ENCODE measurements at places on chromosomes 3 and 15.
A peak's percentile ranks its signal among the peaks of the same experiment; 100 is the strongest.

- DNase-seq, result no peak
Measured at GRCh38 chr3:102081572-102082289, 232.4 kb downstream of the NFKBIZ start.

- DNase-seq, result no peak
Measured at GRCh38 chr3:21955406-21955805, 204.4 kb upstream of the ZNF385D start.

GRCh38 chr15:70099967-70100473, 2.3 kb upstream of the TLE3 start:
- no peak for DNase-seq

GRCh38 chr3:39090922-39091321, 16.5 kb downstream of the GORASP1 start:
- peak; percentile 14 for DNase-seq

GRCh38 chr3:66991459-66991858, 6.6 kb upstream of the KBTBD8 start:
- DNase-seq, result peak; percentile 53

DNA sequence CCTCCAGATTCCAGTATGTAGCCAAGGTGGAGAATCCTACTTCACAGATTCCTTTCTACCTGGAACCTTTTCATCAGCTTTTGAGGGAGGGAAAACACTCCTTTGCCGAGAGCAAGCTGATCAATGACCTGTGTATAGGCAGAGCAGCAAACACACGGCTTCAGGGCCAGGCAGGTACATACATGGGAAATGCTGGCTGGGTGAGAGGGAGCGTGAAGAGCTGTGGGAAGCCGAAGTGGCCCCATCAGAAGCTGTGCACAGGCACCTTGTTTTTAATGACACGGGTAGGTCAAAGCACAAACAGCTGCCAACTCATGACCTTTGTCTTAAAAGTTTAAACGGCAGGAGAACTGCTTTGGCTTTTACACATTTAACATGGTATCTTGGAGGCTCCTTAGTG, 25.3 kb downstream of the STARD5 start:
- no peak for DNase-seq

GRCh38 chr15:41597787-41598186, 38.8 kb downstream of the TYRO3 start:
- DNase-seq, result no peak

- DNase-seq, result peak; percentile 98
Measured at GRCh38 chr3:141368062-141368924, at the start of gene ZBTB38. ZBTB38 (plus strand) TSS chr3:141368504; CDS start chr3:141442389, 73,885 bp downstream.

GRCh38 chr3:73525591-73525990, 99.2 kb downstream of the PDZRN3 start:
- DNase-seq, result no peak

DNA sequence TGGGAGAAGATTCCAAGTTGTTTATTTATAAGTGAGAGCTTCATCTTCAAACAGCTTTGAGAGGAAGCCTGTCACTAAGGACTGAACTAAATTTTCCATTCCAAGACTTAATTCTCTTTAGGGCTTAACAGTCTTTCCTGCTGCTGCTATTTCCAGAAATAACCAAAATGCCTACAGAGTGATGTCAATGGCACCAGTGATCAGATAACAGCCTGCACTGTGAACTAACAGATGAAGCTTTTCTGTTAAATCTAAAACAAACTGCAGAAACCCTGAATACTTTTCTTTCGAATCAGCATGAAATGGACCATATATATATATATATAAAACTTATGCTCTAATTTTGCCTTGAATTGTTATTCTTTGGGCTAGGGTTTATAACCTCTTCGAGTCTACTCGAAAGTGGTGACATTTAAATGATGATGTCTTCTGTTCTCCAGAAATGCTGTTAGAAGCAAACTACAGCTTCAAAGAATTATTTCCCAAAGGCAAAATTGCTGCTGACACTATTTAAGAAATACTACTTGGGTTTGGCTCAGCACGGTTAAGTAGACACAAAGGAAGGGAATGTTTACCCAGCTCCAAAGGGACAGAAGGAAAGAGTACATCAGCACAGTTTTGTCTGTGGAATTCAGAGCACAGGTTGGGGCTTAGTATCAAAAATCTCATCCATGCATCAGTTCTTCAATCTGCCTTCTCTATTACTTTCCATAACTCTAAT, 238.5 kb upstream of the LRRN1 start:
- DNase-seq, result peak; percentile 65

DNA sequence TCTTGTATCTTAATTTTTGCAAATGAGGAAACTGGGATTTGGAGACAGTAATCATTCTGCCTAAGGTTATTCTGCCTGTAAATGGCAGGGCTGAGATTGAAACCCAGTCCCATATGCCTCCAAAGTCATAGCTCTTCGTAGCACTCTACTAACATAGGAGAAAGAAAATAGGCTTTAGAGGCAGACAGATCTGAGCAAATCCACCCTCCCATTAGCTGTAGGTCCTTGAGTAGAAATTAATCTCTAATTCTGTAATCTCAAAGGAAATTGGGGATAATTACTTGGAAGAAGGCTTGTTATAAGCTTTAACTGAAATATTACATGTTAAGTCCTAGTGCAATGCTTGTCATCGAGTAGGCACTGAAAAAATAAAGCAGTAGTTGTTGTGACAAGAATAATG, 252.1 kb upstream of the PEX5L start:
- no peak for DNase-seq

- no peak for DNase-seq
Measured at GRCh38 chr3:5698851-5699250, 511.3 kb downstream of the EDEM1 start.

- DNase-seq, result no peak
Measured at GRCh38 chr3:7205962-7206361, 345.0 kb downstream of the GRM7 start.

GRCh38 chr3:104396974-104397669, 969.6 kb upstream of the ALCAM start:
- DNase-seq, result peak; percentile 16

DNA sequence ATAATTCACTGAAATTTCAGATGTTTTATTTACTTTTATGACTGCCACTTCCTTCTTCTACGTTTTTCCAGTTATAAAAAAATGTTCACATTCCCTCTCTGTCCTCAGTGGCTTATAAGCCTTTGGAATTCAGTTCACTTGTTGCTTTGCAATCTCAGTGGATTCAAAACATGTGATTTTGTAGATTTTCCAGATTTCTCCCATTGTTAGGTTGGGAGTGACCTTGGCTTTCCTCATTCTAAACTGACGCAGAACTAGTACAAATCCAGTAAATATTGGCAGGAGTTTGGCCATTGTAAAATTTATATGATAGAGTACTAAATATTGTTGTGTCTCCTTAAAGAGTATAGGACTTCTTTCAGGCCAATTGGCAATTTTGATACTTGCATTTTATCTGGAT, 812.3 kb upstream of the ROBO1 start:
- DNase-seq, result no peak

GRCh38 chr15:60076045-60076444, 71.9 kb downstream of the FOXB1 start:
- DNase-seq, result no peak

GRCh38 chr3:53501178-53501577, 6.8 kb downstream of the CACNA1D start:
- no peak for DNase-seq

DNA sequence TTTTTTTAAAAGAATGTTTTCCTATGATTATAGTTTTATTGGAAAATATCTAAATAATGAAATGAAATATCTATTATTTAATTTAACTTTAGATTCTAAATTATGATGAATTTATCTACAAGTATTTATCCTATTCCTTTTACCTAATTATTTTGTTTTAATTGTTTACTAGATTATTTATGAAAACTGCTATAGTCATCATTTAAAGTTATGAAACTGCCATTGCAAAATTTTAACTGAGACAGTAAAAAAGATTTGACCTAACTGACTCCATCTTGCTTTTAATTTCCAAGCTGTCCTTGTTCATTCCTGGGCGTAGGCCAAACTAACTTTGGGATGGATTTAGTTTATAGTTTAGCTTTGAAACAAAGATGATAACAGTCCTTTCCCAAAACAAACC, 25.9 kb upstream of the FAM3D start:
- DNase-seq, result no peak

DNA sequence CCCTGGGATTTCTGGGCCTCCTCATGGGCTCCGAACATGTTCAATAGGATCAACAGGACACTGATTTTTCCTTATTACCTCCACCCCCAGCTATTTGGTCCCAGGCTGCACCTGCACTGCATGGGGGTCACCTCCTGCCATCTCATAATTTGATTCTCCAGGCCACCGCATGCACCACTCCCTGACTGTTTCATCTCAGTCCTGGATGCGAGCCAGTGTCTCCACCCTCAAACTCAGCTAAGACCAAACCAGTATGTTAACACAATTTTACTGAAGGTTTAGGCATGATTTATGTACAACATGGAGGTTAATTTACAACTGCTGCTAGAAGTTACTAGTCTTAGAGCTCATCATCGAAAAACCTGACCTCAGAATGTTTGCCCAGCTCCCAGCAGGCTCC, 249.5 kb downstream of the UACA start:
- no peak for DNase-seq

DNA sequence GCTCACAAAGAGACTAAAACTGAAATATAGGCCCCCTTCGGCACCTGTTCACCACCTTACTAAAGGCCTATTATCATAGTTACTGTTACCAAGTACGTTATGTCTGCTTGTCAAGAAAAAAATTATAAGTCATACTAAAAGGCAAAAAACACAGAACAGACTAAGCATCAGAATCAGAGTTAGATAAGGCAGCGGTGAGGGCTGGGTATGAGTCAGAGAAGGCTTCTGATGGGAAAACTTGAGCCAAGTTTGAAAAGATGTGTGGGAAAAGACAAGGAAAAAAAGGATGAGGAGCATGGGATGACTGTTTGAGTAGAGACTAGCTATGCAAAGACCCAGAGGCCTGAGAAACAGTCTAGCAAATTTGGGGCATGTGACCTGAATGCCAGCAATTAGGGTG, 387.2 kb upstream of the SGO1 start:
- DNase-seq, result peak; percentile 91

DNA sequence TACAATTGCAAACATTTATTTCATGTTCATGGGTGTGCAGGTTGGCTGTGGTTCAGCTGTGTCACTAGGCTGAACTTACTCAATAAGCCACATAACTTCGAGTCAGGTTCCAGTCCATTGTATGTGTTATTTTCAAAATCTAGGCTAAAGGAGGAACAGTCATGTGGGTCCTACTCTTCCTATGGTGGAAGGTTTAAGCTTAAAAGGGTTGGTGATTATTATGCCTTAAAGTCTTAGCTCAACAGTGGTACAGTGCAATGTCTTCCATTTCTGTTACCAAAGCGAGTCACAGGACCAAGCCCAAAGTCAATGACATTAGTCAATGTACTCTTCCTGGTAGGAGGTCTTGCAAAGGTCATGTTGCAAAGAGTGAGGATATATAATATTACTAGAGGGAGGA, 78.2 kb downstream of the ATG7 start:
- peak; percentile 37 for DNase-seq

- no peak for DNase-seq
Measured at GRCh38 chr3:62415312-62415801, 42.0 kb upstream of the FEZF2 start.

GRCh38 chr3:127733781-127734180, 61.0 kb downstream of the ABTB1 start:
- no peak for DNase-seq

- no peak for DNase-seq
Measured at GRCh38 chr15:68992696-68993095, 21.8 kb upstream of the NOX5 start.

DNA sequence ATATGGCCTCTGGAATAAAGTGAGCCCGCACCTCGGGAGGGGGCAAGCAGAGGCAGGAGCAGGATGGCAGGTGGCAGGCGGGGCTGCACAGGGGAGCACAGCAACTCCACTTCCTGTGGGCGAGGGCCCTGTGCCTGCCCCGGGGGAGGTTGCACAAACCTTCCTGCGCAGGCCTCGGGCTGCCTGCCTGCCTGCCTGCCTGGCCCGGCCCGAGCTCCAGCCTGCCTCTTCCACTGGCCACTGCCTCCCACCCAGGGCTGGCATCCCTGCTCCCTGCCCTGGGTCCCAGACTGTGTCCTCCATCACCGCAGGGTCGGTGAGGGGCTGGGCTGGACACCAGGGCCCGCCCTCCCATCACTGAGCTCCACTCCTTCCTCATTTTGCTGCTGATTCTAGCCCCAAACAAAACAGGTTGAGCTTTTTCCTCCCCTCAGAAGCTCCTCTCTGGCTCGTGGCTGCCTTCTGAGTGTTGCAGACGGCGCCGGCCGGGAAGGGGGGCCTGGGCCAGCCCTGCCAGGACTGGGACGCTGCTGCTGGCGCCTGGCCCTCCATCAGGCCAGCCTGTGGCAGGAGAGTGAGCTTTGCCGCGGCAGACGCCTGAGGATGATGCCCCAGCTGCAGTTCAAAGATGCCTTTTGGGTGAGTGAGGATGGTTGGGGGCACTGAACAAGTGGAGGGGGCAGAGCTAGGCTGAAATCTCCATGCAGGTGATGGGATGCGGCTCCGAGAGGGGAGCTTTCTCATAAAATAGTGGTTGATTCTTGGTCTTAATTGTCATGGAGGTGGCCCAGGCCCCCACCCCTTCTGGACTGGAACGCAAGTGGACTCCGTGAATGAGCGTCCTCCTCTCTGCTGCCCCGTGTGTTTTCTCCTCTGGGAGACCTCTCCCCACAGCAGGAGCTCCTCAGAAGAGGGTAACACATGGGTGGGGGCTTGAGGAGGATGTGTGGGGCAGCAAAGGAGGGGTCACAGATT, at the start of gene PSTPIP1:
TSS of gene PSTPIP1 (plus strand) at position 156 of the 975 bp plus-strand sequence. CDS start at position 604, 448 bp downstream.
- DNase-seq, result no peak

DNA sequence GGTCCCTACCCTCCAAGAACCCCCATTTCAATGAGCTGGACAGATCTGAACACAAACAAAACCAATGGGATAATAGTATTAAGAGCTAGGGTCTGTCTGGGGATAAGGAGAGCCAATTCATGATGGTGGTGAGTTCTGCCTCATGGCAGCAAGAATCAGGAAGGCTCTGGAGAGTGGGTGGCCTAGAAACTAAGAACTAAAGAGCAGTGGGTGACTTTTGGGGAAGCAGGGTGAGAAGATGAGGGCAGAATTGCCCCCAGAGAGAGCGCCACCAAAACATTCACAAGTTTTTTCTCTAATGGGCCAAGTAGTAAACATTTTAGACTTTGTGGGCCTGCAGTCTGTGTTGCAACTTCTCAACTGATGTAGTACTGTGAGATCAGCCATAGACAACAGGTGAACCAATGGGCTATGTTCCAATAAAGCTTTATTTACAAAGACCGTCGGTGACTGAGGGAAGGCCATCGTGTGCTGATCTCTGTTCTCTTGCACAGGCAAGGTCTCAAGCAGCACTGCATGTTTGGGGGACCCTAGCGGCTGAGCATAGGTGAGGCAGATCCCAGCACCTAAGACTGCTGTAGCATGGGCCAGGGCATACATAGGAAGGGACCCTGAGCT, 225.5 kb upstream of the ST8SIA2 start:
- DNase-seq, result no peak

GRCh38 chr3:137110392-137110996, 152.7 kb downstream of the IL20RB start:
- DNase-seq, result peak; percentile 32

- peak; percentile 72 for DNase-seq
Measured at GRCh38 chr3:123383091-123384053, 65.5 kb downstream of the ADCY5 start.

GRCh38 chr3:13866041-13866965, 13.6 kb downstream of the WNT7A start:
- no peak for DNase-seq

- peak; percentile 2 for DNase-seq
Measured at GRCh38 chr3:44865272-44866035, 3.7 kb downstream of the TMEM42 start.

- DNase-seq, result no peak
Measured at GRCh38 chr3:170278627-170279026, 56.4 kb downstream of the PRKCI start.
